Activated CD4-positive, alpha-beta T cell treated with anti-CD3 and anti-CD28 coated beads, Interleukin-2, amount 50 U/mL, for 4 hours (primary cell): ENCODE measurements at places on chromosomes 4 and X.

DNA sequence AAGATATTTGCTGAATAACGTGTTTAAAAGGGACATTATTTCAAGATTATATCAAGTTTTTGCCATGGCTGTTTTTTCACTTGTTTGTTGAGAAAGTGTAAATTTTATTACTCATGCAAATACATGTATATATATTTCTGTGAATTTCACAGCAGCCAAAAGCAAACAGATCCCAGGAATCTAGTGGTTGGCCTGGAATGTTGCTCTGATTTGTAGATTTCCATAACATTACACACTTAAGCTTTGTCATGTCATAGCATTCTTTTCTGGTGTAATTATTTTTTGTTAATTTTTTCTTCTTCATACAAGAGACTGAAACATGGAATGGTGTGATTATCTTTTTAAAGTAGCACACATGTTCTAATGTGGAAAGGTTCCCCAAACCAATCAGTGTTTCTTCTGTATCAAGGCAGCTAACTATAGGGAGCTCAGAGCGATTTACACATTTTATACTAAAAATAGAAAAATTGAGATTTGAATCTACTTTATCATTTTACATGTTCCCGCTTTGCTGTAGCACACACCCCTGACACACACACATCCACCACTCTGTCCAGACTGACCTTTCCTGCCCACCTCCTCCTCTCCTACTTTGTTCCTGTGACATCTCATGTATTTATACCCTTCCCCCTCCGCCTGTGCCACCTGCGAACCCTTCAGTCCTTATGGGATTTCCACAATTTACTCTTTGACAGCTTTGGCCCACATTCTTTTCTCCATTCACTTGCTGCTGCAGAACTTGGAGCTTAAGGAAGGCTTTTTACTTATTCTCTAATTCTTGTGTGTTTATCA is 20.3 kb downstream of the RUFY3 start:
- DNase-seq: no peak

GRCh38 chrX:24860140-24860539 is 155.6 kb downstream of the ARX start:
- no peak for DNase-seq

DNA sequence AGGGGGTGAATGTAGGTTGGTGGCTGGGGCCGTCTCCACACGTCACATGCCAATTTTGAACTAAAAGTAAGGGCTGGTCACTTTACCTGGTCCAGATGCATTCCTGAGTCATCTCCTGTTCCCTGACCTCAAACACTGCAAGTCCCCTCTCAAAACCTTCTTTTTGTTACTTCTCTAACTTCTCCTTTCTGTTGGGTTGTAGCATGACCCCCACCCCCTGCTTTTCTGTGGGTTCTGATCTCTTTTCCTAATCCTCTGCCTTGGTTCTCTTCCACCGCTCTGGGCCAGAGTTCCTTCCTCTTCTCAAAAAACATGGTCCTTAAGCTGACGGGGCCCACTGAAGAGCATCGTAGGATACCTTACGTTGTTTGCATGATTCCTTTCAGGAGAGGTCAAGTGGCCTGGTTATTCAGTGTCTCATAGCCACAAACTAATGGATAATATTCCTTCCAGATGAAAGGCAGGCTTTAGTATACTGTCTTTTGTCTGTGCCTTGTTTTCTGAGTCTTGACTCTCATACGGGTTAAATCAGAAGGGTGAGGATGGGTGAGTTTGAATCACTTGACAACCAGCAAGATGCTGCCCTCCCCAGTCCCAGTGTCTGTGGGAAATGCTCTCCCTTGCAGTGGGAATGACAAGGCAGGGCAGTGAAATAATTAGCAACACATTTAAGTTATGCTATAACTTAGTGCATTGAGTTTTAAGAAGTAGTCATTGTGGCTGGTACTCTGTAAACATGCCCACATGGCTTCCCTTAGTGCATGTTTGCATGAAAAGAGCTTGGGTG is 15.1 kb downstream of the SMS start:
- DNase-seq: no peak

- DNase-seq: no peak
These were observed 14.7 kb downstream of the ATXN3L start for GRCh38 chrX:13305108-13305507.

GRCh38 chrX:110159865-110160264 is 157.0 kb downstream of the TMEM164 start:
- DNase-seq: no peak

DNA sequence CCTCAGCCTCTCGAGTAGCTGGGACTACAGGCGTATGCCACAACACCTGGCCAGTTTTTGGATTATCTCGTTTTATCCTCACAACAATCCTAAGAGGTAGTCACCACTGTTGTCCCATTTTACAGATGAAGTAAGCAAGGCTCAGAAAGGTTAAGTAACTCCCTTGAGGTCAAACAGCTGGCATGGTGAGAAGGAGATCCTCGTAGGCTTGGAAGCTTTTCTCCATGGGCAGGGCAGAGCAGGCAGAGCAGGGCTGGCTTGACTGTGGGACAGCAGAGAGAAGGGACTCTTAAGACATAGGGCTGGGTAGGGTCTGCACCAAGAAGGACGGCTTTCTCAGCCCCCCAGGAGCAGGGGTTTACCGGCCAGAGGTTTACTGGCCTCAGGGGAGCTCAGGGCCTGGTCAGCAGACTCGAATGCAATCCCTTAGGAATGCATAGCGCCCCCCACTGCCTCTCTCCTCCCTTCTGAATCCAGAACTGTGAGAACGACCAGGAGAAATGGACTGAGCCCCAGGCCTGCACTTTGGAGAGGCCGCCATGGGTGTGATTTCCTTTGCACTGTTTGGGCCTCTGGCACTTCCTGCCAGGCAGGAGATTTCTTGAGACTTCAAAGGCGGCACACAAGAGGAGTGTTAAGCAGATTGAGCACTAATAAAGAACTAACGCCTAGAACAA is 14.0 kb upstream of the CDKN2AIP start:
- no peak for DNase-seq

- DNase-seq: no peak
These were observed 58.8 kb upstream of the CLNK start for GRCh38 chr4:10743357-10743756.

DNA sequence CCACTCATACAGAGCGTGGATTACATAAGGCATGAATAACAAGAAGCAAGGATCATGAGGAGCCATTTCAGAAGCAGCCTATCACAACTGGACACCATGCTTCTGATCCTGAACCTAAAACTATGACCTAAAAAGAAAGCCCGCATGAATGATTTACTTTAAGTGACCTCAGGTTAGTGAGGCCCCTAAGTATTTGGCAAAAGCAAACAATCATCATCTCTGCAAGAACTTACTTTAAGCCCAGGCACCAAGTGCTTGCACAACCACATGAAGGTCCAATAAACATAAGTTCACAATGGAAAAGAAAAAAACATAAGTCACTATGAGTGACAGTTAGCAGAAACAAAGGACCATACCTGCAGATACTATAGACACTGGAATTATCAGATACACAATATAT is 7.9 kb upstream of the MBTPS2 start:
- no peak for DNase-seq

DNA sequence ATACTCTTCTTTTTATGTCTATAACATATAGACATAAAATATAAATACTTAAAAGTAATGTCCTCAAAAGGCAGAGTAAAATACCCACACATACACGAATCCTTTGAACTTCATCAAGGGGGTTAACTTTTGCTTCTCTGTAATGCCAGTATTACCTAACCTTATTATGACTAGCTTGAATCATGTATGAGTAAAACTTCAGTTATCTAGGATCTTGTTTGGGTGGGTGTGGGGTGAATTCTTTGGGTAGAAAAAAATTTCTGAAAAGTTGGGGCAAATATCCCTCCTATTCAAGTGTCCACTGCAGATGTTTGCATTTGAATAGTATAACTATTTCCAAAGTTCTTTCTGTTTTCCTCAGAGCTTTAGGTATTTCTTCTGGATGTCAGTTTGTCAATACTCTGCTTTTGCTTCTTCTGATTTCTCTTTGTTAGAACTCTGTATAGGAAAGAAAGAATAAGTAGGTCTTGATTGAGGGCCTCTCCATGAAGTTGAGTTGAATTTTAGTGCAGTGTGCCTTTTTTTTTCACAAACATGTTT is 173.8 kb downstream of the ADGRL3 start:
- no peak for DNase-seq

GRCh38 chr4:139971111-139971510 is 182.9 kb downstream of the MAML3 start:
- DNase-seq: no peak

GRCh38 chr4:67035501-67035900 is 509.8 kb downstream of the CENPC start:
- no peak for DNase-seq

GRCh38 chrX:102835504-102836146 is 101.4 kb upstream of the RAB40AL start:
- DNase-seq: no peak

- no peak for DNase-seq
These were observed at the start of gene BMPR1B for GRCh38 chr4:94757192-94758140. Gene BMPR1B (plus strand): TSS chr4:94757955. CDS start chr4:95104425, 346,470 bp downstream.

GRCh38 chrX:14630733-14631132 is 101.4 kb downstream of the GLRA2 start:
- DNase-seq: no peak

GRCh38 chr4:125041372-125041930 is 273.3 kb upstream of the FAT4 start:
- no peak for DNase-seq

GRCh38 chrX:71096760-71097032 is 1.0 kb downstream of the FOXO4 start:
- no peak for DNase-seq
